Fibroblast of skin of right biceps (primary cell): ENCODE measurements at places on chromosomes 1 and 21.

GRCh38 chr1:156899956-156900718 lies 6.6 kb downstream of the PEAR1 start:
- DNase-seq = peak; percentile 76

DNA sequence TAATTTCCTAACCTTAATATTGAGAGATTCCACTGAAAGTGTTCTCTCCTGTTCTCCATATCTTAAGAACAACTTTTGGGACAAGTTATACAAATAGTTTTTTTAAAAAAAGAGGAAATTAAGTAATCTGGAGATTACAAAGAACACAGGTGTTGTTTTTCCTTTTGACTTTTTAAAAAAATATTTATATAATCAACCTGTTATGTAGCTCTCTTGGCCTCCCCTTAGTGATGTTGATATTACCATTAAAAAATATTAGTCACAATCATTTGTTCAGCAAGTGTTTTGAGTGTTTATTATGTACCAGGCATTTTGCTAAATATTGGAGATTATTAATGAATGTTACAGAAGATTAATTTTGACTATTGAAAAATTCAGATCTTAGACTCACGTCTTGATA lies 8.1 kb downstream of the MAN1A2 start:
- DNase-seq = no peak

DNA sequence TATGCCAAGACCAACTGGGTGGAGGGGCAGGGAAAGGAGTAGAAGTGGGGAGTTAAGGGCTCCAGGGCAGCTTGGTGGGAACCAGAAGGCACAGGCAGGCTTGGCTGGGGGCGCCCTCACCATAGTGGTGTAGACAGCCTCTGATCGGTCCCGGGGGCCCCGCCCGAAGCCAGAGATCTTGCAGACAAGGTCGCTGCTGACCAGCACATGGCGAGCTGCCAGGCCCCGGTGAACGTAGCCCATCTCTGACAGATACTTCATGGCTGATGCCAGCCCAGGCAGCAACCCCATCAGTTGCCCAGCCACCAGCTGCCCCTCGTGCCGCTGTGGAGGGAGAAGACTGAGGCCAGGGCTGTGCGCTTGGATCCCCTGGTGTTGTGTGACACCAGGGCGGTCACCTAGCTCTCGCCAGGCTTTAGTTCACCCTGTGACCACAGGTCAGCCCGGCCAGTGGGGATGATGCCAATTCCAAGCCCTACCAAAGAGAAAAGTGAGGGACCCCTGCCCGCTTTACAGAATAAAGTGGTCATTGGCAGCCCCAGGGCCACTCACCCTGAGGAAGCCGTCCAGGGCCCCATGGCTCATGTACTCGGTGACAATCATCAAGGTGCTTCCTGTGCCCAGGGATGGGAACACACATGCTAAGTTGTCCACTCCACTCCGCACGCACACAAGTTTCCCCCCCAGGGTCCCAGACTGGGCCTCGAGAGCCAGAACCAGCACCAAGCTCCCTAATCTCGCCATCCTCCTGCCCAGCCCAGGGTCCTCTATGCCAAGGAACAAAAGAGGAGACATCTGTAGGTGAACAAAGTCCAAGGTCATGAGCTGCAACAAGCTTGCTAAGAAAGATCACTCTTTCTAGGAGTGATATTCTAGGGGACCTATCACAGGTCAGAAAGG lies 28.2 kb downstream of the CDCA8 start:
- no peak for DNase-seq

DNA sequence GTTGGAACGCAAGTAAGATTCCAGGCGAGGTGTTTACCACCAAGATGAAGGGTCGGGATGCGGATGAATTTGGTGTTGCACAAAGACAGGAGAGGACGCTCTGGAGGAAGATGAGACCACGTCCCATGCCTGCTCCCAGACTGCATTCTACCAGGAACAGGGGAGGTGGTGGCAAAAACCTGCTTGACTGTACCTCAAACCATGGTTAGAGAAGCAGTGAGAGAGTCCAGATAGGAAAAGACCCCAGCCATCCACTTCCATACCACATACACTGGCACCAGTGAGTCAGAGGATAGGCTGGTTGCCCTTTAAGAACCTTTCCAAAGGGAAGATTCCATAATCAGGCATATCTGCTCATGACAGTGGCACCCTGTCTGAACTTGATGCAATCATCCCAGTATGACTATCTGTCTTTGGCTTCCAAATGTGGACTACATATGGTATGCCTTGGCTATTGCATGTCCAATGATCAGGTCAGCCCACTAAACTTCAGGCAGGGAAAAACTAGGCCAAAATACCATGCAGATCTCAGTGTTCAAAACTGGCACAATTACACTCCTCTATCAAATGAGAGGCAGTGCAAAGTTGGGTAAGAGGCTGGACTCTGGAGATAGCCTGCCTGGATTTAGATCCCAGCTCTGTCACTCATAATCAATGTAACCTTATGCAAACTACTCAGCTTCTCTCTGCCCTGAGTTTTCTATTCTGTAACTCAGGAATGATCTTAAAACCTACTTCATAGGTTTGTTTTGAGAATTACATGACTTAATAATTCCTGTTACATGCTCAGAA lies 20.6 kb downstream of the NPR1 start:
- peak; percentile 52 for DNase-seq

GRCh38 chr1:174870319-174870718 lies 129.4 kb upstream of the CACYBP start:
- DNase-seq = no peak

- DNase-seq = no peak
Observed at GRCh38 chr1:97911266-97912215, 9.3 kb downstream of the DPYD start.

DNA sequence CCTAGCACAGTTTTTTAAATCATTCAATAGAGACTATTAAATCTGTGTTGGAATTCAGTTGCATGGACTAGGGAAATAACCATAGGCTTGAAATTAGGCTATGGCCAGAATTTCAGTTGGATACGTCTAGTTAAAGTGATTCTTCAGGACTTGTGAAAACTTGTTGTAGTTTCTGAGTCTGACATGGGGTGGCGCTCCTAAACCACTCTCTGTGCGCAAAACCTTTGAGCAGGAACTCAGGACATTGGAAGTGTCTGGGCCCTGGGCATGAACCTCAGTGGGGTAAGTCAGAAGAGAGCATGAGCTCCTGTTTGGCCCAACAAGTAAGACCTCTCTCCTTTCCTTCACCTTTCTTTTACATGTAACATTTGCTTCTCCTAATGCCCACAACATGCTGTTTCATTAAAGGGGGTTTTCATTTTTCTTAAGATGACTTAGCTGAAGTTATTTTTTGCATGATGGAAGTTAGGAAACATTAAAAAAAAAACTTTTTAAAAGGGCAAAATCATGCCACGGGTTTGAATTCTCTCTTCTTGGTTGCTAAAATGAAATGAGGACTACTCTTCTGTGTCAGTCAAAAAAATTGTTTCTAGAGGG lies 17.1 kb upstream of the CCDC190 start:
- peak; percentile 77 for DNase-seq

- no peak for DNase-seq
Observed at GRCh38 chr1:156582388-156583017, 3.0 kb downstream of the TTC24 start.

DNA sequence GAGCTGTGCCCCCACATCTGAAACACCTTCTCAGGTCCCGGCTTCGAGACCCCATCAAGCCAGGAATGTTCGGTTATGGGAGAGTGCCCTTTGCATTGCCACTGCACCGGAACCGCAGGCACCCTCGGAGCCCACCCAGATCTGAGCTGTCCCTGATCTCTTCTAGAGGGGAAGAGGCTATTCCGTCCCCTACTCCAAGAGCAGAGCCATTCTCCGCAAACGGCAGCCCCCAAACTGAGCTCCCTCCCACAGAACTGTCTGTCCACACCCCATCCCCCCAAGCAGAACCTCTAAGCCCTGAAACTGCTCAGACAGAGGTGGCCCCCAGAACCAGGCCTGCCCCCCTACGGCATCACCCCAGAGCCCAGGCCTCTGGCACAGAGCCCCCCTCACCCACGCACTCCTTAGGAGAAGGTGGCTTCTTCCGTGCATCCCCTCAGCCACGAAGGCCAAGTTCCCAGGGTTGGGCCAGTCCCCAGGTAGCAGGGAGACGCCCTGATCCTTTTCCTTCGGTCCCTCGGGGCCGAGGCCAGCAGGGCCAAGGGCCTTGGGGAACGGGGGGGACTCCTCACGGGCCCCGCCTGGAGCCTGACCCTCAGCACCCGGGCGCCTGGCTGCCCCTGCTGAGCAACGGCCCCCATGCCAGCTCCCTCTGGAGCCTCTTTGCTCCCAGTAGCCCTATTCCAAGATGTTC lies 4.3 kb downstream of the ADAMTSL4 start:
- no peak for DNase-seq

DNA sequence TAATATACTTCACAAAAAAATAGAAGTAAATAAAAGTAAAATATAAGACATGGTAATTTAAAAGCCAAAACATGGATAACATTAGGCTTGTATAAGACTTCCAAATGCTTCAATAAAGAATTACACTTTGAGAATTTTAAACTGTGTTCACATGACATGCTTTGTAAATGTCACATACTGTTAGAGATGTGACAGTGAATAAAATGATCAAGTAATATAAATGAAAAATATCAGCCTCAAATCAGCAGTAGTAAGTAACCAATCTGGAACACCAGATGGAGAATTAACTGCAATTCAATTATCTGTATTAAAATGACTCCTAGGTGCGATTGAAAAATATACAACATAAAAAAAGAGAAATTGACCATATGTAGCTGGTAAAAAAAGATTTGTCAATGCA lies 1260.8 kb downstream of the BRINP3 start:
- DNase-seq = no peak

GRCh38 chr1:99137554-99138206 lies 126.6 kb upstream of the PLPPR4 start:
- no peak for DNase-seq

- DNase-seq = no peak
Observed at GRCh38 chr1:8545078-8545477, 227.2 kb downstream of the SLC45A1 start.

DNA sequence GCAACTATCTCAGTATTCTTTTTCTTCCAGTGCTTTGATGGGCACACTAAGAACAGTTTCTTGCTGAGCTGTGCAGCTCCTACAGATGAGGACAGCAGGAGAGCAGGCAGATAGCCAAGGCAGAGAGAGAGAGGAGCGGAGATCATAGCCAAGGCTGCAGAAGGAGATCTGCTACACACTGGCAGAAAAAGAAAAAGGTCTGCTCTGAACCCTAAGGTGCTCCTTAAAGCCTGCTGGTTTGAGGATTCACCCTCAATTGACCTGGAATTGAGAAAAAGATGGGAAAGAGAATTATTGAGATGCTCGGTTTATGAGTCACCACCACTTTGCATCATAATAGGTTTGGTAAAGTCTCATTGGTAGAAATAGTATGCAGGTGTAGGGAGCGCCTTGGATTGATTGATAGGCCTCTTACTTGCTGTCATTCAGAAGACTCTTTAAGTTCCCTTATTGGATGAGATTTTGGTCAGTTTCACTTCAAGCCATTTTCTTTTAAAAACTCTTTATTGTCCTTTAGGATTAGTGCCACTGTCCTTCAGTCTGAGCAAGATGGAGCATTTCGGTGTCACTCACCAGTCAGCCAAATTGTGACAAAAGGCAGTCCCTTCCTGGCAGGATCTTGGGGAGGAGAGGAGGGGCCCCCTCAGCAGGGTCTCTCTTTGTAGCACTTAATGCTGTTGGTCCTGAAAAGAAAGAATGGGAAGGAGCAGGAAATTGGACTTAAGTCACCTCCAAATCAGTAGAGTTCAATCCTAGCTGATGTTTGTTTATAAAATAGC lies 685.0 kb downstream of the ADGRL2 start:
- peak; percentile 35 for DNase-seq

- DNase-seq = peak; percentile 37
Observed at GRCh38 chr1:244325056-244325758, 126.5 kb downstream of the ADSS2 start.

GRCh38 chr1:230737622-230738262 lies 9.4 kb upstream of the CAPN9 start:
- DNase-seq = no peak

GRCh38 chr21:21907271-21907670 lies 909.1 kb downstream of the NCAM2 start:
- DNase-seq = no peak

DNA sequence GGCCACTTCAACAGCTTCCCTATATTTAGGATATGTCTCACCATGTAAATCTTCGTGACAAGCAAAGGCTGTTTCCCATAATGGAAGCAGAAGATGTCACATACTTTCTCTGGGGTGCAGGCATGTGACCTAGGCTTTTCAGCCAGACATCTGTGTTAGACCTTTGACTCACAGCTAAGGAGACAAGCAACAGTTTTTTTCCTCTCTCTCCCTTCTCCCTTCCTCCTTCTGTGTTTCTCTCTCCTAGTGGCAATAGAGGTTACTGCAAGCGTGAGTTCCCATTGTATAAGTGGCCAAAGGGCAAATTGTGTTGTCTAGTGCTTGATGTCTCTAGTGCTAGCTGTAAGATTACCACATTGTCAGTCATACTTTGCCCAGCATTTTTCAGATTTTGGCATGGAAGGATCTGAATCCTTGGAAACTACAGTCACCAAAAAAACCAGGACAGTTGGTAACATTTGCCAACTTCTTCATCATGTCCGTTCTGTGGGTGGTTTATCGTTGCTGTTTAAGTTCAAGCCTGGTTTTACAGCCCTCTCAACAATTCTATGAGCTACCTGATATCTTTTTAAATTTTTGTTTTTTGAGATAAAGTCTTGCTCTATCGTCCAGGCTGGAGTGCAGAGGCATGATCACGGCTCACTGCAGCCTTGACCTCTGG lies 44.4 kb upstream of the RABGAP1L start:
- peak; percentile 46 for DNase-seq

GRCh38 chr1:22953740-22954141 lies 18.9 kb downstream of the LACTBL1 start:
- no peak for DNase-seq

GRCh38 chr21:17264182-17264581 lies 248.7 kb upstream of the CXADR start:
- no peak for DNase-seq

- DNase-seq = peak; percentile 62
Observed at GRCh38 chr1:219676012-219676765, 63.3 kb upstream of the ZC3H11B start.

GRCh38 chr1:37430103-37430985 lies 44.0 kb upstream of the ZC3H12A start:
- DNase-seq = no peak

- no peak for DNase-seq
Observed at GRCh38 chr1:172776071-172776470, 117.2 kb downstream of the FASLG start.

- DNase-seq = peak; percentile 0
Observed at GRCh38 chr1:99919220-99919619, 50.6 kb upstream of the SLC35A3 start.

GRCh38 chr1:97668945-97669344 lies 251.9 kb downstream of the DPYD start:
- DNase-seq = peak; percentile 51

DNA sequence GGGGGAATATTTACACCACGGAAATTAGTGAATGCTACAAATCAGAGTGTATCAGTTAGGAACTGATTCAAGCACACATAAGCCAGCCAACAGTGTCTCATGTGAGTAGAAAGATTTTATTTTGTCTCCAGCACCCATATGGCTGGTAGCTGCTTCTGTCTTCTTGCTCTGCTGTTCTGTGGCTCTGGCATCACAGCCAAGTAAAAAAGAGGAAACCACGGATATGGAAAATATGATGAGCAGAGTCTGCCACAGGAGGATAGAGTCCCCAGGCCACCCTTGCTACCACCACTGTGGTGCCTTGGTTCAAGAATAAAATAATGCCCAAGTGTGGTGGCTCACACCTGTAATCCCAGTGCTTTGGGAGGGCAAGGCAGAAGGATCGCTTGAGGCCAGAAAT lies 53.6 kb upstream of the SPOCD1 start:
- DNase-seq = no peak
